ENCODE measurements at places on chromosomes 7 and 10.

DNA sequence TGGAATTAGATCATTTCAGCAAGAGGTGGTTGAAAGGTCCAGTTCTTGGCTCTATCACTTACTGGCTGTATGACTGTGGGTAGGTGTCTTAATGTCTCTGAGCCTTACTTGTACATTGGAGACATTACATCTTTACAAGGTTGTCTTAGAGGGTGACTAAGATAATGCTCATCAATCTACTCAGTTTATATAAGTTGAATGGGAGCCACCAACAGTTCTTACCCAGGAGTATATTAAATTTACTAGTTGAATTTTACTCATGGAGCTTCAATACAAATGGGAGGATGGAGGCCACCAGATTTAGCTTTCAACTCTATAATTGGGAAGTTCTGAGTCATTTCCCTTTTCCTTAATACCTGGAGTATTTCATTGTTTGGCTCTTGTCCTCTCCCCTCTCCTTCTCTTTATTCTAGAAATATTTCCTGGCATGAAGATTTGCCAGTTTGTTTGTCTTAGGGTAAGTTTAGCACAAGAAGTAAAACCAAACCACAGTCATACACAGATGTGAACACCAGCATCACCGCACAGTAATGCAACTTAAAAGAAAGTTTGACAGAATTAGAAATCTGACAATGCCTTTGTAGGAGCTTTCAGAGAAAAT, 222.8 kb downstream of the LRMDA start:
- DNase-seq, result no peak

DNA sequence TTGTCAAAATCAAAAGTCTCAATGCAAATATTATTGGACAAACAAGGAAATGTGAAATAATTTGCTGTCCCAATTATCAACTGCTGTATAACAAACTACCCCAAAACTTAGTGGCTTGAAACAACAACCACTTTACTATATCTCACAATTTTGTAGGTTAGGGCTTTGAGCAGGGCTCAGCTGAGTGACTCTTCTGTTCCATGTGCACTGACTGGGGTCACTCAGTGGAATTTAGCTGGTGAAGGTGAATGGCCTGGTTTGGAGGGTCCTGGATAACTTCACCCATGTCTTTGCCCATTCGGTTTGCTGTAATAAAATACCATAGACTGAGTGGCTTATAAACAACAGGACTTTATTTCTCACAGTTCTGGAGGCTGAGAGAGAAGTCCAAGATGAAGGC, 3.7 kb upstream of the GSDME start:
- no peak for DNase-seq

GRCh38 chr7:621572-622285, 102.1 kb upstream of the PDGFA start:
- no peak for DNase-seq

- DNase-seq, result no peak
These were observed 17.6 kb downstream of the KRIT1 start for GRCh38 chr7:92228100-92228499.

- no peak for DNase-seq
These were observed 4.4 kb downstream of the SH2D4B start for GRCh38 chr10:80542053-80542452.

DNA sequence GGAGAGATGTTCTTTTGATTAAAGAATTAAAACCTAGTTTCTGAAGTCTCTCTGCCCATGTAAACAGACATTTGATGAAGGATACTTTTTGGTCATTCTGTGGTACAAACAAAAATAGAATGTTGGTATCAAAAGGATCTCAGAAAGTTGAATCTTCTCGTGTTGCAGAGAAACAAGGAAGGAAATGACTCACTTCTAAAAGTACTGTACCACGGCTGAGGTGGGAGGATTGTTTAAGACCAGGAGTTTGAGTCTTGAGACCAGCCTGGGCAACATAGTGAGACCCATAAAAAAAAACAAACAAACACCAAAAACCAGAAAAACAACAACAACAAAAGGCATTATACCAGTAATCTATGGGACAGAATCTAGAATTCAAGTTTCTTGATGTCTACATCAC, 69.7 kb downstream of the PRSS58 start:
- no peak for DNase-seq

DNA sequence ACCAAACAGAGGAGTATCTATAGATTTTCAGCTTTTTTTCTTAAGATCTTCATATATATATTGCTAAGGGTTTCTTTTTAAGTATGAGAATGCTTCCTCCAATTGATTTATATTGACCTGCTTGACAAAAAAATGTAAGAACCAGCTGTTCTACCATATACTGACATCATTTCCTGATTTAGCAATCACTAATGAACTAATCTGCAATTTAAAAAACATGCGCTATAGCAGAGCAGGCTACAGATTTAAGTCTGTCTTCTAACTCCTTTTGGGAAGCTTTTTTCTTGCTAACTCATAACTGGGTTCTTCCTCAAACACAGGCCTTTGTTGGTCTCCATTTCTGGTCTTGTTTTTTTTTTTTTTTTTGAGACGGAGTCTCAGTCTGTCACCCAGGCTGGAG, 33.2 kb downstream of the ABCC2 start:
- DNase-seq, result no peak

GRCh38 chr10:95761939-95762492, 6.1 kb downstream of the ENTPD1 start:
- no peak for DNase-seq

- no peak for DNase-seq
These were observed 277.8 kb downstream of the EXOC4 start for GRCh38 chr7:133530682-133531081.

GRCh38 chr7:74002474-74003017, 25.4 kb upstream of the ELN start:
- no peak for DNase-seq

GRCh38 chr10:103832806-103833205, 22.6 kb downstream of the SH3PXD2A start:
- no peak for DNase-seq

DNA sequence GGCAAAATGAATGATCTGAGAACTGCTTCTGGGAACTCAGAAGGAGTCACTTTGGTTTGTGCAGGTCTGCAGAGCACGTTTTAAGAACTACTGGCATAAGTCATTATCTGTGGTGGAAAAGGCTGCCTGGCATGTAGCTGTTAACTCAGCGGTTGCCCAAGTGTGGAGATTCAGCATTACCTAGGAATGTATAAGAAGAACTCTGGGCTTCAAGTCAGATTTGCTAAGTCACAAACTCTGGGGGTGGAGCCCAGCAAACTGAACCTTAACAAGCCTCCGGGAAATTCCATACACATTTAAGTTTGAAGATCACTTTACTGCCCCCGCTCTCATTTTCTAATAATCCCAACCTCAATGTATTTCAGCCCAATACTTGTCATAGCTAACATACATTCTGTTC, 31.1 kb downstream of the PLXDC2 start:
- DNase-seq, result no peak

- no peak for DNase-seq
These were observed 1.6 kb downstream of the FFAR4 start for GRCh38 chr10:93568105-93568390.

- no peak for DNase-seq
These were observed 200.3 kb upstream of the PRSS1 start for GRCh38 chr7:142548978-142549377.

GRCh38 chr7:44212018-44212417, 11.2 kb downstream of the YKT6 start:
- no peak for DNase-seq

- no peak for DNase-seq
These were observed 77.3 kb downstream of the LRRN3 start for GRCh38 chr7:111168182-111168581.

GRCh38 chr7:138513344-138513871, 53.3 kb downstream of the TRIM24 start:
- no peak for DNase-seq
